ENCODE measurements at places on chromosomes 2 and 18.
A peak's percentile ranks its signal among the peaks of the same experiment; 100 is the strongest.

GRCh38 chr2:7530001-7530400, 612.8 kb downstream of the RNF144A start:
- no peak for DNase-seq

- no peak for DNase-seq
Measured at GRCh38 chr2:82109418-82109817, 1804.9 kb upstream of the LRRTM1 start.

GRCh38 chr2:164803776-164804466, 37.7 kb downstream of the COBLL1 start:
- DNase-seq, result no peak

DNA sequence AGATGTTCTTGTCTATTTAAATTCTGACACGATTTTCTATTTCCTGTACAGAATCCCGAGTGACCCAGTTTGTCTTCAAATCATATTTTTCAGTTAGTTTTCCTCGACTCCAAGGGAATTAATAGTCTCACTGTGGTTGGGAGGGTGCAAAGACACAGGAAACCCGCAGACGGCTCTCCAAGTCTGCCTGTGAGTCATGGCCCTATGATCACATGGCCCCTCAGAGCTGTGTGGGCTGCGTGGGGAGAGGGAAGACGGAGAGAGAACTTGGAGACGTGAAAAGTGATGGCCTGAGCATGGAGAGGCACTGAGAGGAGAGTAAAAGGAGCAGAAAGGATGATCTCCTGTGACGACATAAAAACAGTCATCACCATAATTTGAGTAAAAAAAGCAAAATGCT, 989.9 kb downstream of the DCDC2C start:
- no peak for DNase-seq

DNA sequence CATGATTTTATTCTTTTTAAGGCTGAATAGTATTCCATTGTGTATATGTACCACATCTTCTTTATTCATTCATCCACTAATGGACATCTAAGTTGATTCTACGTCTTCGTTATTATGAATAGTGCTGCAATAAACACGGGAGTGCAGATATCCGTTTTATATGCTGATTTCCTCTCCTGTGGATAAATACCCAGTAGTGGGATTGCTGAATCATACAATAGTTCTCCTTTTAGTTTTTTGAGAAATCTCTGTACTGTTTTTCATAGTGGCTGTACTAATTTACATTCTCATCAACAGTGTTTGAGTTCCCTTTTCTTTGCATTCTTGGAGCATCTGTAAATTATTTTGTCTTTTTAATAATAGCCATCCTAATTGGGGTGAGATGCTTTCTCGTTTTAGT, 114.5 kb downstream of the RGPD3 start:
- no peak for DNase-seq

DNA sequence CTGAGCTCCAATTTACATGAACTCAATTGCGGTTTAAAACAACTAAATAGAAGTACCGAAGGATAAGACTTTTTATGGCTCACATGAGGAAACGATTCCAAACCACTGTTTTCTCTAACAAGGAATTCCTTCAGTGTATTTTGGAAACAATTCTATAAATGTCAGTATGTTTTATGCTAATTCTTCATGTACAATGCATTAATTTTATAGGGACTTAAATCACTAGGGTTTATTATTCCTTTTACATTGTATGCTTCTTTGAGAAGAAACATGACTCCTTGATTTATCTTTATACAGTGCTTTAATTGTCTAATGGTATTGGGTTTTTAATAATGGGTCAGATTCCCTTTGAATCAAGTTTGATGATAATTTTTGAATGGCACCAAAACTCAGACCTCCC, 566.8 kb downstream of the EPHA4 start:
- DNase-seq, result no peak

DNA sequence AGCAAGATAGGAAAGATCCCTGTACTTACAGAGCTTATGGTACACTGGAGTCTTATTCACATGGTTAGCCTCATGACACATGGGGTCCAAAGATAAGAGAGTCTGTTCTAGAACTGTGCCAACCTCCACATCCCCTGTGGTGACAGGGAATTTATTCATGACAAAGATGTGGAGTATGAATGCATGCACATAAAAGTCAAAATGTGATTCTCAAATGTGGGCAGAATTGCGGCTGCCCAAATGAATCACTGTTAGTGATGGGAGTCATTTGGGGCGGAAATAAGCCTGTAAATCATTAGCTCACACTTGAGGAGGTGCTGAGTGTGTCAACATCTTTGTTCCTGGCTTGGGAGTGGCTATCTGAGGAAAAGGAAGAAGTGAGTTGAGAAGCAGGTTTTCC, 560.6 kb downstream of the SLC4A3 start:
- no peak for DNase-seq

- no peak for DNase-seq
Measured at GRCh38 chr2:117027646-117028045, 786.8 kb upstream of the DDX18 start.

DNA sequence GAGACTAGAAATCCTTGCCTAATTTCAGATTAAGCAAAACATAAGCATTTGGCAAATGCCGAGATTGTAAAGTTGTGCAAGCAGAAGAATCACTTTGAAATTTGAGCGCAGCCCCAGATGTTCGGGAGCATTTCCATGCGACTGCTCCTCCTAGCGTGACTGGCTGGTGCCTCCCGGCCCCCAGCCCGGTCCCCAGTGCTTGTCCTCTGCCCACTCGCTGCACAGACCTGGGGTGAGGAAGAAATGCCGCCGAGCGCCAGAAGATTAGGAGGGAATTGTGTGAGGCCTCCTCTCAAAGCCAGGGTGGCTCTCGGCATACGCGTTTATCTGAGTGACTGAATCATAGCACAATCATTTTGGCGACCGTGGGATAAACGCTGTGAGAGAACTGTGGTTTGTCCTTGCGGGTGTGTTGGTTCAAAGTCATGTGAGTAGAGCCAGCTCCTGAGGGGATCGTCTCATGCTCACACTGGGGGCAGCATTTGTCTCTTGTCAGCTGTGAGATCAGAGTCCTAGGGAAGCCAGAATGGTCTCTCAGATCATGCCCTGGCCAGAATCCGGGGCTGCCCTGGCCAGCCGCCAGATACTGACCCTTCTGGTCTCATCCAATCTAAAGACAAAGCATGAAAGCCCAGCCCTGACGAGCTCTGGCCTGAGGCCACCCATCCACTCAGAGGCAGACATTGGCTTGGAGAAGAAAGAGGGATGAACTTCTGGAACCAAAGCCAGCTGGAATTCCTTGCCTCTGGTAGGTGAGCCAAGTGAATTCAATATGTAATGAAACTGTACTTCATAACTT, 189.3 kb downstream of the SH3RF3 start:
- peak; percentile 90 for DNase-seq

- no peak for DNase-seq
Measured at GRCh38 chr2:174247474-174248186, 702 bp downstream of the OLA1 start.

DNA sequence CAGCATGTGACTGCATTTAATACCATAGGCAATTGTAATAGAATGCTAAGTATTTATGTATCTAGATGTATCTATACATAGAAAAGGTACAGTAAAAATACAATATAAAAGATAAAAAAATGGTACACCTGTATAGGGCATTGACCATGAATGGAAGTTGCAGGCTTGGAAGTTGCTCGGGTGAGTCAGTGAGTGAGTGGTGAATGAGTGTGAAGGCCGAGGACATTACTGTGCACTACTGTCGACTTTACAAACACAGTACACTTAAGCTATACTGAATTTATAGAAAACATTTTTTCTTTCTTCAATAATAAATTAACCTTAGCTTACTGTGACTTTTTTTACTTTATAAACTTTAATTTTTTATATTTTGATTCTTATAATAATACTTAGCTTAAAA, 8.9 kb downstream of the DIS3L2 start:
- no peak for DNase-seq

DNA sequence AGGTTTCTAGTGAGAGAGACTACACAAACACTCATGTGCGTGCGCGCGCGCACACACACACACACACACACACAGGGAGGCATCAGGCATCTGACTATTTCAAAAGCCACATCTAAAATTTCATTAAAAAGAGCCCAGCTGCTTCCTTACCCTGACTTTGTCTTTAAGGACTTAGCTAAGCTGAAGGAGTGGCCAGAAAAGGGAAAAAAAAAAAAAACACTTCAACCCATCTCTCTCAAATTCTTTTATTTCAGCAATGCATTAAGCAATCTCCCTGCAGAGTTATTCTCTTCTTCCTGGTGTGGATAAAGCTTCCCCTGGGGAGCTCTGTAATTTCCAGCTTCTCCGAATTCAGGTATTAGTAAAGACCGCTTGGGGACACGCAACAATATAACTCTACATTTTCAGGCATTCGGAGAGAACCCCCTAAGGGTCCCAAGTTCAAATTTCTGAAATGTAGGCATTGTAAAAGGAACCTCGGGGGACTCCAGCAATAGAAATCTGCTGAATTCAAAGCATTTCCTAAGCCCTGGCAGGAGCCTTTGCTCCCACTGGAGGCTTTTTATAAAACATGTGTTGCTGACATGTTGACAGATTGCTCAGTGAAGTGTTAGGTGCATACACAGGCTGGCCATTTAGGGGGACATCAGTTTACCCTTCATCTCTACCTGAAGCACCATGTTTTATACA, 67.0 kb downstream of the ZNF521 start:
- DNase-seq, result no peak
